Mesothelial cell of epicardium (in vitro differentiated cells): ENCODE measurements at places on chromosomes 1 and 21.

DNA sequence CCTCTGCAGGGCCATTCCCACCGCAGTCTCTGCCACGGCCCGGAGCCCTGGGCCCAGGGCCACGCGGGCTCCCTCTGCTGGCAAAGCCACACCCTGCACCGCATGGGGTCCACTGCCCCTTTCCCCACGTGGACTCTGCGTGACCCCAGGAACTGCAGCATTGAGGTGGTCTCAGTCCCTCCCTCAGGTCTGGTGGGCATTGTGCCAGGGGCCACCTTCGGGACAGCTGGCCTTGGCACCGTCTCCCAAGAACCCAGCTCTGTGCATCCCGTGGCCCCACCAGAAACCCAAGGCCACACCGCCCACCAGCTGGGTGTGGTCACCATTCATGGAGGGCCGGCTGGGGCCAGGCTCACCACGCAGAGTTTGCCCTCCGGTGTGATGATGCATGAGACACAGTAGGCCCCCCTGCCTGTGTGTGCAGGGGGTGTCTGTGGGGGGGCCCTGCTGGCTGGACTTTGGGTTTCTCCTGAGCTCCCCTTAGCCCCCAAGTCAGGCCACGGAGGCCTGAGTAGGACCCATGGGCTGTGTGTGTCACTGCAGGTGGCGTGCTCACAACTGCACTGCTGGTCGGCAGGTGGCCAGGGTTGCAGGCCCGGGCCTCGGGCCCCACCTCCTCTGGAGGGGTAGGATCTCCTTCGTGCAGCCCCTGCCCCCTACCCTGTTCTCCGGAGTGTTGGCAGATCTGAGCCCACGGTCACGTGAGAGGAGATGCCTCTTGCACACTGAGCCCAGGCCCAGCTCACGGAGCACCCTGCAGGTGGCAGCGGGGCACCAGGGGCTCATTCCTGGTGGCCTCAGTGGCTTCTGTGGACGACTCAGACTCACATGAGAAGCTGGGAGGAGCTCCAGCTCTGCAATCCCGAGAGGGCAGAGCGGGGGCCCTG lies 5.8 kb downstream of the VWA1 start:
- DNase-seq: no peak

DNA sequence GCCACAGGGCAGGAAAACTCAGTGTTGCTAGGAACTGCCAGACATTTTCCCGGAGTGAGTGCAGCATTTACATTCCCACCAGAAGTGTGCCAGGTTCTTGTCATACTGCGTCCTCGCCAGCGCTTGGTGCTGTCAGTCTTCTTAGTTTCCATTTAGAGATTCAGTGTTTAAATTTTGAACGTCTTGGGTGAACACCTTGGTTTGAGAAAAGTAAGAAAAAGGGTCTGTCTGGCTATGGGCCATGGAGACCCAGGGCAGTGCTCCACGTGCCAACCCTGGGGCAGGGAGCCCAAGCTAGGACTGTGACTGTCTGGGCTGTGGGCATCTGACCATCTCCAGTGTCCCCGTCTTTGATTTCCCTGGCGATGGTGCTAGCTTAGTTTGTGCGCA lies 16.0 kb downstream of the IBA57 start:
- no peak for DNase-seq

DNA sequence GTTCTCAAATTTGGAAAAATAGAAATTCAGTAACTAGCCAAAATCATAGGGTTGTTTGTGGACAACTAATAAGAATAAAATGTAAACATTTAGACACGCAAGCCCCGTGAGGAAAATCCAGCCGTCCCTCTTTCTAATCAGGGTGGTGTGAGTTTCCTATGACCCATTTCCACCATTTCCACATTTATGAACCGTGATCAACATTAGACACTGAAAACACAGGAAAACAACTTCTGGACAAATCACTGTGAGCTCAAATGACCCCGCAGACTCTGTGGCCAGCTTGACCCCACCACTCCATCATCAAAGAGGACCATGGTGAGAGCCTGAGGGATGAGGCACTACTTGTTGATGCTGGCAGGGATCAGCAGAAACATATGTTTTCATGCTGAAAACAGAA lies 101.0 kb downstream of the SIM2 start:
- DNase-seq: no peak

DNA sequence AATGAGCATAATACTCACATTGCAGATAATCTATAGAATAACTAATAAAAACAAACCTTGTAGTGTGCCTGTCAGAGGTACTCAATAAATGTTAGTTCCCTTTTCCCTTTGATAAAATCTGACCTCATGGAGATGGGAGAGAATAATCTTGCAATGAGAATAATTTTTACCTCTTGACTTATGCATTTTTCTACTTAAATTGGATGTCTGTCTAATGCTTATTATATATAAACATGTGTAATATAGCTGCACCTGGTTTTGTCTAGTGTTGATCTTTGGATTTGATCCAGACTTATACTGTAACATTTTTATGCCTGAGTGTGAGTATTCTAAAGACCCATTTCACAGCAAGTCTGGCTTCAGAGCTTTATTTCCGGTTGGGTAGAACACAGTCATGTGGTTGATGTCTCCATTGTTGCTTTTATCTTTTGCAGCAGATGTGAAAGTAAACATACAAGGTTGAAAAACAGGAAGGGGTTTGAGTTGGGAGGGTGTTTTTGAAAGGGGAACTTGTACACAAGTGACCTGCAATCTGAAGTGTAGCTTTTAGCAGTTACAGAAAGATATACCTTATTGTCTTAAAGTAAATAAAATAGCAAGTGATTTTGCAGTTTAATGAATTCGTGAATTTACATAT lies 12.4 kb downstream of the EPB41 start:
- DNase-seq: no peak

DNA sequence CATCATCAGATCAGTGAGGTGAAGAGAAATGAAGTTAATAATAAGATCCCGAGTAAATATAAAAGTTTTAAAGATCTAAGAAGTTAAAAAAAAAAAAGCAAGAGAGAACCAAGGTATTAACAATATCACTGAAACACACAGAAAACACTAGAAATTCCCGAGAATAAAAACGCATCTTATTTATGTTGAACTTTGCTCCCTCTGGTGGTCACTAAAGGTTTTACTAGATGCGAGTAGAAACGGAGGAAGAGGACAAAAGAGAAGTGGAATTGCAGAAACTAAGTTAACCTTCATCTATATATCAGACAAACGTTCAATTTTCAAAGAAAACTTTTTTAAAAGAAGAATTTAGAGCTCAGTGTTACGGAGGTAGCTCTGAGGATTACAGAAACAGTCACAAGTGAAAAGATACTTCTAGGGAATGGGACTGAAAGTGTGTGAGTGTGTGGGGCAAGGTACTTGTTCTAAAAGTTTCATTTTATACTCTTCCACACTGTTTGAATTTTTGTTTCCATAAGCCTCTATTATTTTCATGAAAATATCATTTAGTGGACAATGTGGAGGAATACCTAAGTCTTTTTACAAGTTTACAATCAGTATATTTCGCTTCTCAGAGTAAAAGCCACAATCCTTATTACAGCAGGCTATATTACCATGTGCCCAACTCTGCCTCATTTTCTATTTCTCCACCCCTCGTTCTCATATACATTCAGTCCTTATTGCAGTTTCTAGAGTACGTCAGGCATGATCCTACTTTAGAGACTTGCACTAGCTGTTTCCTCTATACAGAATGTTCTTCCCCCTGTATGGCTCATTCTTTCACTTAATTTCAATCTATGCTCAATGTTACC lies 19.7 kb downstream of the ACBD6 start:
- no peak for DNase-seq

DNA sequence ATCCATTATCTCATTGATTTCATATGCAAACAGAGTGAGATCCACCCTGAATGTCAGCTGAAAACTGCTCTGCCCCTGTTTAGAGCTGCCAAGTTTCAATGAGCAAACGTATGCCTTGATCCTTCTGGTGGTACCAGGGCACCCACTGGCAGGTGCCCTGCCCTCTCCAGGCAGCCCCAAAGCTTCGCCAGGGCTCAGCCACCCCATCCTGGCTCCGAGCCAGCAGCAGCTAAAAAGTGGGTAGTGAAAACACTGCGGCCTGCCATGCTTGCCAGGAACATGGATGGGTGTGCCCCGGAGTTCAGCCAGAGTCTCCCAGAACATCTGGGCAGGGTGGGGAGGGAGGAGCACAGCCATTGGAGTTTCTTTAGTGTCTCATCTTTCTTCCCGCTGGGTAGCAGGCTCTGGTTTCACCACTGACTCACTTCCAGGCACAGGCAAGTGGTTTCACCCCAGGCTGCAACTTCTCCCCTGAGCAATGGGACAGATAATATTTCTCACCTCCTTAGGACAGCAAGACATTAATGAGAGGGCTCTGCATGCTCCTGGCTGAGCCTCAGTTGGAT lies 8.1 kb upstream of the LMX1A start:
- no peak for DNase-seq

GRCh38 chr1:11930571-11931445 lies 3.7 kb upstream of the PLOD1 start:
- DNase-seq: no peak

- DNase-seq: no peak
Measured at GRCh38 chr1:204680461-204680860, 5.1 kb downstream of the LRRN2 start.

DNA sequence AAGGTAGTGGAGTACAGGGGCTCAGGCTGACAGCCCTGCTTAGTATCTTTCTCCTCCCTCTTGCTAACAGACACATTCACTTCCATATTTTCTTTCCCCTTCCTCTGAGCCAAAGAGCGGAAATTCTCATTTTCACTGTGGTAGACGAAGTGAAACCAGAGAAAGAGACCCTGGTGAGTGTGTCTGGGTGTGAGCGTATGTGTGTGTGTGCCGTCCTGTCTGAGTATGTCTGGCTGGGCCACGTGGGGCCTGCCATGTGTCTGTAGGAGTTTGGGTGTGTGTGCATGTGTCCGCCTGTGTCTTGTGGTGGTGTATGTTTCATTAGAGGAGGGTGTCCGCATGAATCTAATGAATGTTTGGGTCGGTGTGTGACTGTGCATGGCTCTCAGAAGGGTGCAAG lies 1.7 kb downstream of the COL8A2 start:
- DNase-seq: no peak

DNA sequence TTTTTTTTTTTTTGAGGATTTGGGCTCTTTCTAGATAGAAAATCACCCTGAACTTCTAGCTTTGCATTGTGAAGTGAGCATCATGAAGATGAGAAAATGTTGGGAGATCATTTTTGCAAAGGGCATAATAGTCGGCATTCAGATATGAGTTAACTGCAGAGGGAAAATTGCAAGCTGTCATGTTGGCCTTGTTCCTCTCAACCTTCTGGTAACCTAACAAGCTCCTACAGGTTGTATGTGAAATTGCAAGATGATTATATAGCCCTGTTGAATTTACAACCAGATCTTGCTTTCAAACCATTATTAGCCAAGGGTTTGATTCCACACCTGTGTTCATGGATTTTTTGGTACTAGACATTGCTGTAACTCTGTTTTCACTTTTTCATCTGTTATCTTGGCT lies 2.2 kb downstream of the ELOA start:
- no peak for DNase-seq

- no peak for DNase-seq
Measured at GRCh38 chr1:198113342-198113750, 43.5 kb upstream of the NEK7 start.

DNA sequence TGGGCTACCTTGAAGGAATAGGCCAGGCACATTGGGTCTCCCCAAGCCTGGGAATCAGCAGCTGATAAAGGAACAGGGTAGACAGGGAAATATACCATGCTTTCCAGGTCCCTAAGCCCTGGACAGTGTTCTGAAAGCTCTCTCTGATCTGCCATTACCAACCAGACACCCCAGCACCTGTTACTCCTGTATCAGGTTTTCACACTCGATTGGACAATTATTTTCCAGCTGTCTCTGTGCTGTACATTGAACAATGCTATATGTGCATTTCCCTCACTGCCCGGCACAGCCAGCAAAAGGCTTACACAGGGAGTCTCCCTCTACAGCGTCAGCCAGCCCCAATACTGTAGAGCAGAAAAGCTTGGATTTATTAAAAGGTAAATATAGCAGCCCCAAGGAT lies 4.7 kb downstream of the CFAP45 start:
- DNase-seq: no peak

DNA sequence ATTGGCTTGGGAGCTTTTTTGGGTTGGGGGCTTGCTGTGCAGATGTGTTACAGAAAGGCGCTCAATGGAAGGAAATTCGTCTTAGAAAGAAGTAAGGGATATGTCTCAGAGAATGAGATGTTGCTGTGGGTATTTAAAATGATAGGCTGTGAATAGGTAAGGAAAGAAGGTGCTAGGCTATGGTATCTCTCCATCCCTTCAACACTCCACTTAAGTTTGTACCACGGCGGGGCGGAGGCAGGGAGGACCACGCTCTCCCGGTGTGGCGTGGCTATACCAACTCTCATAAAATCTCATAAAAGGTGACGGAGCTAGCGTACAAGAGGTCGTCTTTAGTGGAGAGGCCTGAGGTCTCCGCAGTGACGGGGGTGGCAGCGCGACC lies 305 bp upstream of the RPS6KC1 start:
- no peak for DNase-seq

DNA sequence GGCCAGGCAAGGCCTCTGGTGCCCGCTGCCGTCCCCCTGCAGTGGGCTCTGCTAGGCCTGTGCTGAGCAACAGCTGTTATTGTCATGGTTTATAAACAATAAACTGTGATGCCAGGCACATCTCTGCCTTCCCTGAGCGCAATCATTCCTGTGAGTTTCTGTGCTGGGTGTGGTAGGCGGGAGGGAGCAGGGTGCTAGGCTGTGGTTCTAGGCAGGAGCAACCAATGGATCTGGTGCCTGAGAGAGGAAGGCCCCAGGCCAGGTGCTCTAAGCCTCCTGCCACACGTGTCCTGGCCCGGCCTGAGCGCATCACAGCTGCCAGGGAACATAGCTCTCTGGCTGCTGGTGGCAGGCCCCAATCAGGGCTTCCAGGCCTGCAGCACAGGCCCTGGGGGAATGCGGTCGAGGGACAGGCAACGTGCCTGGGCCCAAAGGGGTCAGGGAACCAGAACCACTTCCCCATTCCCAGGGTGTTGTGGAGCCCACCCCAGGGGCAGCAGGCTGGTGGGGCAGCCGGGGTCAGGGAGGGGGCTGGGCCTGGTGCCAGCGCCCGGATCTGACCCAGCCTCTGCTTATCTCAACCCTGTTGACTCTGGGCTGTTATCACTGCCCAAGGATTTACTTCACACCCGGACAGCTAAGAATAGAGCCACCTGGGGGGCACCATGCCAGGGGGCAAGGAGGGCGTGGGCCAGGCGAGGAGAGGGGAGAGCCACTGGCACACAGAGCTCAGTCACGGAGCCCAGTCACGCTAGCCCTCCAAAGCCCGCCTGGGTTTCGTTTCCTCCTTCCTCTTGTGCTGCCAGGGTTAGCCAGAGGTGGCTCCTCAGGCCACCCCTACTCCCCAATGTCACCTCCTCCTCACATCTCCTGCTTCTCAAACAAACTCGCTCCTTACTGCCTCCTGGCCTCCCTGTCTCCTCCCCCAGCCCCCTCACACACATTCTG lies 11.5 kb downstream of the TRIM46 start:
- DNase-seq: no peak

DNA sequence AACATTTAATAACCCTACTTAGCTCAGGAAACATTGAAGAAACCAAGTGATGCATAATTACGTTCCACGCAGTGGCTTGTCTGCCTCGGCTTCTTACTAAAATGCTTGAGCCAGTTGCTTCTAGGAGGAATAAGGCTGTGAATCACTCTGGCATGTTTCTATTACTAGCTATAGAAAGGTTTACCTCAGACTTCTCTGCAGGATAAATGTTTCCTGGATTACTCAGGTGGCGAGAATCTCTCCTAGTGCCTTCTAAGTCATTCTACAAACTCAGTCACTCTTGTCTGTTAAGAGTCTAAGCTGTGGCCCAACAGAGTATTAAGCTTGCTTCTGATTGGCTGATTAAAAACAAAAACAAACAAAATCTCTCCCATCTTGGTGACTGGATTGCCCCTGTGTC lies 92.0 kb upstream of the RALGPS2 start:
- no peak for DNase-seq
